Muscle of arm (tissue), 14 donors: ENCODE measurements at places on chromosomes 12 and 14.

DNA sequence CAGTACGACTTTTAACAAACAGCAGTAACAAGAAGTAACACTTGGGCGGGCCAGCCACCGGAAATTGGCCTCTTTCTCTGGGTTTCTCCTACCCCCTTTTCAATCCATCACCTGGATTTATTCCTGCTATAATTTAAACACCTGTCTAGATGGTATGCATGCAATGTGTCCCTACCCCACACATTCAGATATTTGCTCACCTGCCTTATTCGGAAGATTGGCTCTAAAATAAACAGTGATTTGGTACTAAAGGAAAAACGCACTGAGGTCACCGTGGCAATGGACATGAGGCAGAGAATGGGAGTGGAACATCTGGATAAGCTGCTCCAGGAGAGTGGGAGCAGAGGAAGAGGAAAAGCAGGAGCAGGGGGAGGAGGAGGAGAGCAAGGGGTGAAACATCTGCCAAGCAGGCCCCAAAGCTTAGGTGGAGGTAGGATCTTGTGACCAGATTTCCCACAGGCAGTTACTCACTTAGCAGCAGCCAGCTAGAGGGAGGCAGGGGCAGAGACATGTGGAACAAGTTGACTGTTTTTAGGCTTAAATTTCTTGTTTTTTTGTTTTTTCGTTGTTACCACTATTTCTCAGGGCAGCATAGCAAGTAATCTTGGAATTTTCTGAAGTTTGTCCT lies 150.9 kb downstream of the TTLL5 start:
- no peak for DNase-seq

DNA sequence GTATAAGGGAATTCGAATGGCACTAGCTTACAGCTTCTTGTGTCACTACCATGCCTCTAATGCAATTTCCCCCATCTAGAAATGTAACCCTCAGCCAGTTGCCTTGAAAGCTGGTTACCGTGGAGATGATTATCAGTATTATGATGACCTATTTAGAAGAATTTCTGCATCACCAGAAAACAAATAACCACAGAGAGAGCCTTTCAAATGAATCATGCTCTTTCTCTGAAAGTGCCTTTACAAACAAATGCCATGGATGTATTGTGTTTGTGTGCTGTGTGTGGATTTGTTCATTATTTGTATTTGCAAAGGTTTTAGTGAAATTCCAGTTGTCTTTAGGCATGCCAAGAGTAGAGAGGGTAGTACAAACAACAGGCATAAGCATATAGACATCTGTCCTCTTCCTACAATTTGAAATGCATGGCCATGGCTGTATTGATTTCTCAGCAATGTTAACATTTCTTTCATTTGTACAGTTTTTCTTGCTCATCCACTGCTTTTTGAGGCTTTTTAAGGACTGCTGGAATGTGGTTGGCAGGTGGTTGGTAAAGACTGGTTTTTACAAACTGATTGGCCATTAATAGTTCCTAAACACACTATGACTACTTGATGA lies 266.5 kb downstream of the PAWR start:
- DNase-seq: no peak

- DNase-seq: peak; percentile 68
These were observed at the start of gene PYGL for GRCh38 chr14:50943943-50944646. TSS of gene PYGL (minus strand) at chr14:50944483. CDS start at chr14:50944403, 80 bp downstream.

DNA sequence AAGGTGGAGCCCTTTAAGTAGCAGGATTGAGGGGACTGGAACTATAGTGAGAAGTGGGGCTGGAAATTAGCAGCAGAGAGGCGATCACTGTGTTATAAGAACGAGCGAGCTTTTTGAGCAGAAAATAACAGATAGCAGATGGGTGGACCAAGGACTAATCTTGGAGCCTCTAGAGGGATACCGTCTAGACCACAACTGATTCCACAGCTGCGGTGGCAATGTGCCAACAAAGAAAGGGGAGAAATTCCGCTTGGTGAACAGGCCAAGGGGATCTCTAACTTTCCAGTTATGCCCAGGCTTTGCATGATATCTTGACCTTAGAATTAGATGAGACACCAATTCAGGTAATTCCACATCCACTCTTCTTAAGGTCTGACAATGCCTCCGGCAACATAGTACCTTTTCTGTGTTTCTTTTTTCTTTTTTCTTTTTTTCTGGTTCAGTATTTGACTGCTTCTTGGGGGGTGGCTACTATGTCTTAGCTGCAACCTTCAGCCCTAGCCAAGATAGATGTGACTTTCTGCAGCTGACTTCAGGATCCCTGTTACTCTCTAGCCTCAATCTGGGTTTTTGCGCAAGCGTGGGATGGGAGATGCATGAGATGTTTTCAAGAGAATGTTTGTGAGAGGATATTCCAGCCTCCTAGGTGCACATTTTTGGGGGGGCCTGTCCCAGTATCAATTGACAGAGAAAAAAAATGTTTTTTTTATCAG lies 143.4 kb upstream of the CPSF6 start:
- peak; percentile 30 for DNase-seq

GRCh38 chr14:101960225-101960624 lies 4.1 kb upstream of the DYNC1H1 start:
- no peak for DNase-seq

- no peak for DNase-seq
These were observed 22.0 kb downstream of the SMUG1 start for GRCh38 chr12:54166567-54167499.

- DNase-seq: no peak
These were observed 247.0 kb downstream of the SLC41A2 start for GRCh38 chr12:104710940-104711689.

DNA sequence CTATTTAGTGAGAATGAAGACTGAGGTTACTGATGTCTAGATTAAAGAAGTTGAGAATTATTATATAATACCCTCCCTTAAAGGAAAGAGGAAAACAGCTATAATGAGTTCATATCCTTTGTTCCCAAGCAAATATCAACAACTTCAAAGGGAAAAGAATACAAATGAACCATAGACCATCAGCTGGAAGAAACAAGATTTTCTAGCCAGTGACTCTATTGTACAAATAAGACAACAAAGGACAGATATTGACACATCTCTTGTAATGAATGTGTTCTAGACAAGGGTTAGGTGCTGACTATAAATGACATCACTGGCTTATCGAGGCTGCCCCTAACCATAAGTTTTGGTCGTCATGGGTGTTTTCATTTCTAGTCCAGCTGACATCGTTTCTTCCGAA lies 48.2 kb downstream of the SLC38A4 start:
- DNase-seq: no peak

DNA sequence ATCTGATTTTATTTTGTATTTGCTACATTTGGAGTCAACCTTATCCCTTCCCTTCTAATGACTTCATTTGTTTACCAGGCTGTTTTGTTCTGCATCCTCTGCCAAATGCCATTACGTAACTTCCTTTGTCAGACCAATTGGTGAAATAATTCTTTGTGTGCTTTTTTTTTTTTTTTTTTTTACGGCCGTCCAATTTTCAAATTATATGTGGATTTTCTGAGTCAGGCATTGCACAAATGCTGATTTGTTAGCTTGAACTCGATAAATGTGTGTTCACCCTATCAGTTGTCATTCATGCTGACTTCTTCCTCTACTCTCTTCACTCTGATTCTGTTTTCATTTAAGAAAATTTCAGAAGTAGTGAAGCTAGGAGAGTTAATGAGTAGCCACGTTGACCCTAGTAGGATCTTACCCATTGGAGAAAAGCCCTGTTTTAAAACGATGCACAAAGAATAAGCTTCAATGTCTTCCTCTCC lies 386.2 kb downstream of the DIO2 start:
- DNase-seq: peak; percentile 12

DNA sequence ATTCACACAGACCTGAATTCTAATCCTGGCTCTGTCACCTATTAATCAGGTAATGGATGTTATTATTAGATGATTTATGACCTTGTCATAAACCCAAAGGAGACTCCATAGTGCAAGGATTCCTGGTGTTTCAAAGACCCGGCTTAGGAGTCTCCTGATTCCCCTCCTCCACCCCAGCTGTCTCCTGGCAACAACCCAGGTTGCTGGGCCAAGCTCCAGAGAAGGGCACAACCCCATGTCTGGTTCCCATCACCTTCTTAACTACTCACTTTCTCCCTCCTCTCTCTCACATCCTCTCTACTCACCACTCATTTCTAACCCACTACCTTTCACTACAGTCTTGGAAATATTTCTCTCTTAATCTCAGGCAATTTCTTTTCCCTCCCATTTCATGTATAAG lies 41.6 kb downstream of the RHOJ start:
- no peak for DNase-seq

- DNase-seq: no peak
These were observed 66.5 kb downstream of the PLEKHG7 start for GRCh38 chr12:92769124-92769901.

DNA sequence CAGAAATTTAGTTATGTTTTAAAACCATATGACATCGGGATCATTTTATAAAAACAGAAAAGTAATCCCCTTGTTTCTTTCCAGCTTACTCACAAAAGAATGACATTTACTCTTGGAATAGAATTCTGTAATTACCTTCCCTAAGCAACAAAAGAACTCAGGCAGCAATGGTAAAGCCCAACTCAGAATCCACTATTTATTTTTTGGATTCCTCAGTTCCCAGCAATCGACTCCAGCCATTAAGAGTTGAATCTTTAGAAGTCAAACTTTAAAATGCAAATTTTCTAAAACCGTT lies 65.9 kb downstream of the FOXN3 start:
- no peak for DNase-seq

DNA sequence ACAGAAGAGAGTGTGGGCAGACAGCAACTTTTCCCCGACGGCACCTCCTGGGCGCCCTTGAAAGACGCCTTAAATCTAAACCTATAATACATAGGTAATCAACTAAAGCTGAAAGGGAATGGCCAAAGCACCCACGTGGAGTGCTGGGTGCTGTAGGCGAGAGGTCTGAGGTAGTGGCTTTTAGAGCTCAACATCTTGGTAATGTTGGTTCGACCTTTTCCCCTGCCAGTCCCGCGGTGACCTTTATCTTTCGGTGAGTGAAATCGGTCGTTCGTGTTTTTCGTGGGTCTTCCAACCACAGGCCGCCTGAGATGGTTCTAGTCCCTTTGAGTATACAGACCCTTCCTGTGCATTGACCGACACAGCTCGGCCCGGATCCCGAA lies 9.1 kb downstream of the OR6S1 start:
- DNase-seq: no peak

- DNase-seq: no peak
These were observed 71.6 kb downstream of the ASCL4 start for GRCh38 chr12:107845980-107846659.

DNA sequence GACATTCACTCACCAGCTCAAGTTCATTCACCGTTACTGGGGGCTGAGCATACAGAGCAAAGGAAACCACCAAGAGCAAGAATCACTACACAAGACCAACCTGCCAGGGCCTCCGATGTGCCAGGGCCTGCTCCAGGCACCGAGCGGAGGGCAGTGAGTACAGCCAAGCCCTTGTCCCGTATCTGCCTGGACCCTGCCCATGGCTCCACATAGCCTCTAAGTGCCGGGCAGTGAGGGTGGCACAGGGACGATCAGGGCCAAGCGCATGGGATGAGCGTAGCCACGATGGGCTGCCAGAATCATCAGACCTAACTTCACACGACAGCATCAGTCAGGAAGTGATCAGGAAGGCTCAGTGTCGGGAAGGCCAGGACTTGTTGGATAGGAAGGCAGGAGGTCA lies 199.6 kb downstream of the BCL11B start:
- DNase-seq: no peak

GRCh38 chr12:57299514-57300016 lies 48.6 kb upstream of the STAC3 start:
- DNase-seq: no peak

GRCh38 chr14:55272387-55272786 lies 1.2 kb downstream of the FBXO34 start:
- DNase-seq: no peak

DNA sequence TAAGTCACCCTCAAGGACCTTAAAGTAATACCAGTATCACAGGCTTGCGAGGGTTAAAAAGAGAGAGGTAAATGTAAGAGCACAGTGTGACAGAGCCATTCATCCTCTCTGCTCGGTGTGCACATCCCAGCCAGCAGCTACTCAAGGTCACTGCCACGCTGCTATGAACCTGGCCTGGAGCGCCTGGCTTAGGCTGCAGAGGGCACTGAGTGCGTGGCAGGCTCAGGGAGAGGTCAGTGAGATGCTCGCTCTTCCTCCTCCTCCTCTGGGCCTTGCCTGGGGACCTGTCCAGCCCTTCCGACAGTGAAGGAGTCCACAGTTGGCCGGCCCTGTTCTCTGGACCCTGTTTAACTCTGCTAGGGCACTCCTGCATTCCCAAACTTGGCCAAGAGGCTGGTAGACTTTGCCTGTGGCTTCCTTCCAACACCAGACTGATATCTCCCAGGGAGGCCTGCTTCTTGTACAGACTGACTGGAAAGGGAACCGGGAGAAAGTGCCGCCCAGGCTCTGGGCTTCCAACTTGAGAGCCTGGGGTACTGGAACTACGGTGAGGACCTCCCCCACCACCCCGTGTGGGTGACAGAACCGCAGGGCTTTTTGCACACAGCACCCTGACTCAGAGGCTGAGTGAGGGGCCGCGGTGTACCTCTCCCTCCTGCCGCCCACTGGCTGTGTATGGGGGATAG lies 62.6 kb upstream of the CORO1C start:
- no peak for DNase-seq

- DNase-seq: no peak
These were observed 14.7 kb downstream of the SERPINA1 start for GRCh38 chr14:94373708-94374107.

DNA sequence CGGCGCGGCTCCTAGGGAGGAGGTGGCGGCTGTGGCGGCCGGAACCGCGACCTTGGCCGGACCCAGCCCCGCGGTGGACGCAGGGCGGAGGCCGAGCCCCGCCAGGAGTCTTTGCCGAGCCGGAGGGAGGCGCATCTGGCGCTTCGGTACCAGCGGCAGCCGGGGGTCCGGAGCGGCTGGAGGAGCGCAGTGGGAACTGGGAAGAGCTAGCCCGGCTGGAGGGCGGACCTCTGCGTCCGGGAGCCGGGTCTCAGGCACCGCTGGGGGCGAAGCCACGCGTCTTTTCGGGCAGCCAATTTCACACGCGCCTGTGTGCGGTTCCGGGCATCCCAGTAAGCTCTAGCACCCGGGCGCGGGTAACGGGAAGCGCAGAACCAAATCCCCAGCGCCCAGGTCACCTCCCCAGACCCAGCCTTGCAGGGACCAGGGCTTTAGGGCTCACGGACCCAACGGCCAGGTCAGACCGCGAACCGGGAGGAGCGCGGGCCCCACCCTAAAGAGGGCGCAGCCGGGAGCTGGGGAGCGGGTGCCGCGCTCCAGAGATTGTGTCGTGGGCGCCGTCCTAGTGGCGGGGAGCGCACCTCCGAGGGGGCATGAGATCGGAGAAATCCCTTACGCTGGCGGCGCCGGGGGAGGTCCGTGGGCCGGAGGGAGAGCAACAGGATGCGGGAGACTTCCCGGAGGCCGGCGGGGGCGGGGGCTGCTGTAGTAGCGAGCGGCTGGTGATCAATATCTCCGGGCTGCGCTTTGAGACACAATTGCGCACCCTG lies 89.4 kb downstream of the GALNT8 start:
- peak; percentile 35 for DNase-seq

- DNase-seq: peak; percentile 31
These were observed 280.1 kb downstream of the VRK1 start for GRCh38 chr14:97077253-97077653.

DNA sequence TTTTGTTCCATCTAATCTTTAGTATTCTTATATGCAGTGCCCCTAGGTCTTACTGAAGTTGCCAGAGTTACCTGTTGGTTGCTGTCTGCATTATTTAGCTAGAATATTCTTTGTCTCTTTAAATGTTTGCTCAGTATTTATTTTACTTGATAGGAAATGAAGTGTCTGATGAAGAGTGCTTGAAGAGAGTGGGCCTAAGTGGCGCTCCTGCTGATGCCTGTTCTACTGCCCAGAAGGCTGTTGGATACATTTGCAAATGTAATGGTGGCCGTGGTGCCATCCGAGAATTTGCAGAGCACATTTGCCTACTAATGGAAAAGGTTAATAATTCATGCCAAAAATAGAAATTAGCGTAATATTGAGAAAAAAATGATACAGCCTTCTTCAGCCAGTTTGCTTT lies 18.9 kb downstream of the CMAS start:
- DNase-seq: no peak
